ENCODE measurements at places on chromosomes 13 and 19. TPM values are rescaled to one million over a fixed set of nuclear protein-coding genes. Genes with fewer than 3 reads are reported as not detected.

The SRRM5 gene
- total RNA-seq: not detected

The PEG3 gene
- total RNA-seq: 1.4 TPM

The GTF2F1 gene
- 71.2 TPM for total RNA-seq

The ELSPBP1 gene
- not detected for total RNA-seq

The SPRY2 gene
- total RNA-seq: 19.0 TPM

The IGFL2 gene
- total RNA-seq: not detected

The ZNF66 gene
- 0.52 TPM for total RNA-seq

The SERPINE3 gene
- not detected for total RNA-seq

The UQCR11 gene
- total RNA-seq: 107 TPM

The FCAR gene
- total RNA-seq: not detected

The NOVA2 gene
- total RNA-seq: 0.24 TPM

The SIGLEC9 gene
- not detected for total RNA-seq

The ATP4A gene
- not detected for total RNA-seq

The PCDH17 gene
- total RNA-seq: 0.64 TPM

The ERICH6B gene
- not detected for total RNA-seq

The ZNF763 gene
- total RNA-seq: 0.13 TPM

The KCNK6 gene
- 1.5 TPM for total RNA-seq

The GIPC3 gene
- total RNA-seq: 0.13 TPM

The SCN1B gene
- 5.9 TPM for total RNA-seq

The ZNF816 gene
- total RNA-seq: 6.3 TPM

The GATAD2A gene
- 27.8 TPM for total RNA-seq

The TBXA2R gene
- 3.0 TPM for total RNA-seq

The THSD1 gene
- total RNA-seq: 3.9 TPM

The PALM3 gene
- 0.39 TPM for total RNA-seq

The PRPF31 gene
- 72.5 TPM for total RNA-seq

The AMH gene
- total RNA-seq: under 0.01 TPM

The FXYD1 gene
- 20.4 TPM for total RNA-seq

The CLC gene
- not detected for total RNA-seq

The CCNE1 gene
- total RNA-seq: 8.0 TPM

The OR10H3 gene
- not detected for total RNA-seq

The GAPDHS gene
- total RNA-seq: not detected

The TMEM272 gene
- not detected for total RNA-seq

The XPO4 gene
- total RNA-seq: 13.1 TPM

The GPR12 gene
- not detected for total RNA-seq

The MYBPC2 gene
- total RNA-seq: 0.64 TPM

Data from epithelial cell of alveolus of lung (primary cell).